LNCaP clone FGC (cell line): ENCODE measurements at places on chromosomes 3 and 15.

DNA sequence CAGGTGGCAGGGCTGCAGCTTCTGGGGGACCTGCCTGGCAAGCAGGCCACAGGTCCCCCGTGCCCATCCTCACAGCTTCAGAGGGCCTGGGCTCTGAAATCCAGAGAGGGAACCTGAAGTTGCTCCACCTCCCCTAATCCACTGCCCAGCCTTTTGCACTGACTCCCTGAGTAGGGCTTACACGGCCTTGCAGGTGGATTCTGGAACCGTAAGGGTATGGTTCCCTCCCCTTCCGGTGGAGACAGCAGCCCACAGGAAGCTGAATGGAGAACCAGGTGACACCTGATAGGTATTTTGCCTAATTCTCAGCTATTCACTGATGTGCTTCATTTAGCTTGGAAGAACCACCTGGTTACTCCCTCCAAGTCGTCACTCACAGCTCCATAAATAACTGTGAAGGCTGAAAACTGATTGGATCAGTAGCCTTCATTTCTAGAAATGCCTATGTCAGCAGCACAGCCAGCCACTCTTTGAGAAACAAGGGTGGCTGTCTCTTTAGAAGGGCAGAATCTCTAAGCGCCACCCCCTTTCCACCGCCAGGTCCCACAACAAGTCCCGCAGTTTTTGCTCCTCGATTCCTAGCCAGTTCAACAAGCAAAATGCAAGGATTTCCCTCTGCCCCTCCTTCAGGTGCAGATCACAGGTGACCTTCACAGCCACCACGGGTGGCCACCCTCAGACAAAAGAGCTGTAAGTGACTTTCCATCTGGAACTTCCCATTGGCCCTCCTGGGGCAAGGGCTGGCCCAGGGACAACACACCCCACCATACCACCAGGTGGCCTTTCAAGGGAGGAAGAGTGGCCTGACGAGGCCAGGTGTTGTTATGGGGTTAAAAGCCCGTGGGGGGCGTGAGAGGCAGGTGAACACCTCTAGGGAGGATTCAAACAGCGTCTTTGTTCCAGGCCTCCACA lies 112.9 kb downstream of the SEC22A start:
- no peak for DNase-seq

GRCh38 chr3:107561980-107562379 lies 39.2 kb downstream of the BBX start:
- no peak for DNase-seq

GRCh38 chr3:41200669-41201021 lies 1.3 kb downstream of the CTNNB1 start:
- no peak for DNase-seq

DNA sequence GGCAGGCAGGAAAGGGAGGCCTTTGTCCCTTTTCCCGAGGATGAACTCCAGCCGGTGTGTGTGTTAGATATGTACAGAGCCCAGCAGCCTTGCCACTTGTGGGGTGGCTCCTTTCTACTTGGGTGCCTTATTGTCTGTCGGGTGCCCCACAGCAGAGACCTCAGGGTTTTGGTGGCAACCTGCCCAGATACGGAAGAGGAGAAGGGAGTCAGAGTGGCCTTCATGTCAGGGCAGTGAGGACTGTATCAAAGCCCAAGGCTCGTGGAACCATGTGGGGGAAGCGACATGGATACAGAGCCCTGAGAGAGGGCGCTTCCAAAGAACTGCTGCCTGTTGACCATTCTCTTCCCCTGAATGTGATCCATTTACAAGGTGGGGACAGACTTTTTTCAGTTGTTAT lies 166.2 kb downstream of the SLCO3A1 start:
- DNase-seq: no peak

DNA sequence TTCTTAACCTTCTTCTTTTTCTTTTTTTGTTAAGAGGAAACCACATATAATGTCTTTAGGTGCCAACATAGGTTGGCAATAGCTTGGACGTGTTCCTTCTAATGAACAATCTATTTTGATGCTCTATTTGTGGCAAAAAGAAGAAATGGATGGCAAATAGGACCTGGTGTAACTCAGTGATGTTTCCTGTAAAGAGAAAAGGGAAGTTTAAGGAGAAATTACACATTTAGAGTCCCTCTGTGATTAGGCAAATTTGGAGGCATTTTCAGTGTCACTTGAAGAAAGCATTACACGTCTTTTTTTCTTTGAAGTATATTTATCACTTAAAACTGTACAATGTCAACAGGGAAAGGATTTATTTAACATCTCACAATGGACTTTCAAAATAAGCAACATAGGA lies 327.1 kb downstream of the ZIC1 start:
- no peak for DNase-seq

DNA sequence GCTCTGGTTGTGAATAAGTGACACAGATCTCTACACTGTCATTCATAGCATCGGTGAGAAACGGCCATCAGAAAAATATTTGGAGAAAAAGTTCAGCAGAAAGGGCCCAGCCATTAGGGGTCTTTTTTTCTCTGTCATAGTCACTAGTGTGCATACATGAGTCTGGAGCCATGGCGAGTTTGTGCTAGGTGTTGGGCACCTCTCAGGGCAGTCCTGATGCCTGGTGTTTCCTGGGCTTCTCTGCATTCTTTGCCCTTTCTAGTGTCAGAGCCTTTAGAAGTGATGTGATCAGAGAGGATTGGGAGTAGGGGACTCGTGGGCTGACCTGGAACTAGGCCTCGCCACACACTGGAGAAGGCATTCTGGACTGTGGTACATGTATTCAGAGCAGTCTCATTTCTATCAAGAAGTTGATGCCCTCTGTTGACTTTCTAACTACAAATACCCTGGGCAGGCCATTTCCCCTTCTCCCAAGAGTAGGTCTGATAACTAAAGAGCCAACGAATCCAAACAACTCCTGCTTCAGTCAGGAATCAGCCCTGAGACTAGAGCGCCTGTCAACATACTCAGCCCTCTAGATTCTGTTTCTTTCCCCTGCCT lies 1.6 kb downstream of the KY start:
- no peak for DNase-seq

- DNase-seq: no peak
These were observed 178.5 kb downstream of the FNDC3B start for GRCh38 chr3:172217877-172218276.

DNA sequence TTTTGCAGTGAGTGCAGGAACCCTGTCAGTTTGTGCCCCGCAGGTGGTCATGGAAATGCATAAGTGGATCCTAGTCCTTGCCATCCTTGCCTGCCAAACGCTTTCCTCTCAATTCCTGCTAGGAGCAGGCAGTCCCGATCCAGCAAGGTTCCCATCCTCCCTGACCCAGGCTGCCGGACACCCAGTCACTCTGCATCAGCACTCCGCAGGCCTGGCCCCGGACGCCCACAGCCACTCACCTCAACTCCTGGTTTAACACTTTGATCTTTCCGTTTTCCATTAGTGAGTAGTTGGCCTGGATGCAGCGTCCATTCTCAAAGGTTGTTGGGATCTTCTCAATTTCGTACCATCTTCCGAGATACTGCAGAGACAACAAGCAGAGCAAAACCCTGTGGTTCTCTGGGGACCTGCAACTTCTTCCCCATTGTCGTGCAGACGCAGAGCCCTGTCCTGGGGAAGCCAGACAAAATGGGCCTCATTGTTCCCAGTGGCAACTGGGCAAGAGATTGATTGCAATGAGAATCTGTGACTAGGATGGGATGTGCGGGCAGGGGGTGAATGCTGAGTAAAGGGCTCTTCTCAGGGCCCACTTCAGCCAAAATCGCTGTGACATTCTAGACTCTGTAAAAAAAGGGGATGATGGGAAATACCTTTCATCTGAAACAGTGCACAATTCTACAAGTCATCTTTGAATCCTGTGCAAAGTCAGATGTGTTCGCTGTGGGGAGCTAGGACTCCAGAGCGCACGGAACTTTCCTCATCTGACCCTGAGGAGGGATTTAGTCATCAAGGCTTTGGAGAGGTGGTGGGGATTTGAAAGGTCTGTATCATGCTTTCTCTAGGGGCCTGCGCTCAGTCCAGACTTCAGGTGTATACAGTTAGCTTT lies 9.9 kb downstream of the APOD start:
- no peak for DNase-seq

GRCh38 chr3:152825566-152825965 lies 9.4 kb upstream of the P2RY1 start:
- DNase-seq: no peak

GRCh38 chr3:98454929-98455328 lies 8.1 kb upstream of the OR5K1 start:
- DNase-seq: no peak

DNA sequence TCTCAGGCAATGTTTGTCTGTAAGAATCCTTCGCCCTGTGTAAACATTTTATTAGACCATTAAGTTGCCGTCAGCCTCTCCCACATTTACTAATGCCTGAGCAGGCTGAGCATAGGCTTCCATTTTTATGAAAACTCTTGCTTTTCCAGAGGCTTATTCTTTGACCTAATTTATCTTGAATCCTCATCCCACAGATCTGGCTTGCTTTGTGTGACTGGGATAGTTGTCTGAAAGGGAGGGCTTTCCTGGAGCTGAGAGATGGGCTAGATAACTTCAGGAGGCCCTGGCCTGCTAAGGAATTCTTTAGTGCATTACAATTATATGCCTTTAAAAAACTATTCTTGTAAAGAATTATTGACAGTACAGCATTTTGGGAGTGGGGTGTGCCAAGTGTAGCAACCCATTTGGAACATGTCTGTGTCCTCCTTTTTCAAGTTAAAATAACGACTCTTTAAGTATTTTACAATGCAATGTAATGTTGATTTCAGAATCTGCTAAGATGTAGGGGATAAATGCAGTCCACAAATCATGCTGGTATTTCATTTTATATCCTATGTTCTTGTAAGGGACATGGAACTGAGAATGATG lies 52.4 kb downstream of the EEFSEC start:
- DNase-seq: no peak

DNA sequence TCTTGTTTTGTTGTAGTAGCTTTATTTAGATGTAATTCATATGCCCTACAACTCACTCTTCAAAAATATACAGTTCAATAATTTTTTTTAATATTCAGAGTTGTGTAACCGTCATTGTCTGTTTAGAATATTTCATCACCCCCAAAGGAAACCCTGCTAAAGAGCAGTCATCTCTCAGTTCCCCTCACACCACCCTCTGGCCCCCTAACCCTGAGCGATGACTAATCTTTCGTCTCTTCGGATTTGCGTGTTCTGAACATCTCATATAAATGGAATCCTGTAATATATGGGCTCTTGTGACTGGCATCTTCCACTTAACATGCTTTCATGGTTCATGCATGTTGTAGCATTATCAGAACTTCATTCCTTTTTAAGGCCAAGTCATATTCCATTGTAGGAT lies 183.8 kb downstream of the ATG7 start:
- DNase-seq: no peak

DNA sequence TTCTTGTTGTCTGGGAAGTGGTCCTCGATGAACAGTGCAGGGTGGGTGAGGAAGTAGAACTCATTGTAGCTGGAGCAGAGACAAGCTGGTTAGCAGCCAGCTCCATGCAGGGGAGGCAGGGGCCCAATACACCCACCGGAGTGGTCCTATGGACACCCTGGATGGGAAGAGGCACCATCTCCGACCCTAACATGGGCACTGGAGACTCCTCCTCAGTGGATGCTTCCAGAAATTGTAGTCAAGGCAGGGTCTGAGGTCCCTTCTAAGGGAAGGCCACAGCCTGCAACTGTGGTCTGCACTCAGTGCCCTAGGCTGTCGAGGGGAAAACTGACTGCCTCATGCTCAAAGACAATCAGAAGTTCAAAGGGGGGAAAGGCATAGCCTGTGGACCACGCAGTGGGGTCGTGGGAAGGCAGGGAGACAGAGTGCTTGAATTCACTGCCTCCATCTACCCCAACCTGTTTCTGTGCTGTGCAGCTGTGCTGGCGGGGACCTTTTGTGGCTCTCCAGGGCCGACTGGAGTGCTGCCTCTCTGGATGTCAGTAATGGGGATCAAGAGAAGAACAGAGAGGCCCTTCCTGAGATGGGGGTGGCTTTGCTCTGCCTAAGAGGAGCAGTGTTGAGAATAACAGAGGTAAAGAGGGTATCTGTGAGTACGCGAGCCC lies 41.9 kb downstream of the KY start:
- no peak for DNase-seq

DNA sequence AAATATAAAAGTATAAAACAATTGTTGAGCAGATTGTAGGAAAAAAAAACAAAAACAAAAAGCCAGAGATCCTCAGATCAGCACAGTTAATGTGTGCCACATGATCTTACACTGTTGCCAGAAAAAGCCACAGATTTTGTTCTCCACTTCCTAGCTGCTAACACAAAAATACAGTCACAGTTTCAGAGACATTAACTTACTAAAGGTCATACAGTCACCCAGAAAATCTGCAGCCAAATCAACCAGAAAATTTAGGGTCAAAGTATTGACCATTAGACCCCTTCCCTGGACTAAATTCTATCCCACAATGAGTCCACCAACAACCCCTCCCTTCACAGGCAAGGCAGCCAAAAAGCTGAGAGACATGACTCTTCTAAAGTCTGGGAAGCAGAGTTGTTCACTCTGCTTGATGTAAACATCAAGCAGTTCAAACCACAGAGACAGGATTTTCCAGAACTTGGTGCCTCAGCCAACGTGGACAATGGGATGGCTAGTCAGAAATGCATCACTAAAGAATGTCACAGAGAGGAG lies 59.1 kb downstream of the SST start:
- no peak for DNase-seq

DNA sequence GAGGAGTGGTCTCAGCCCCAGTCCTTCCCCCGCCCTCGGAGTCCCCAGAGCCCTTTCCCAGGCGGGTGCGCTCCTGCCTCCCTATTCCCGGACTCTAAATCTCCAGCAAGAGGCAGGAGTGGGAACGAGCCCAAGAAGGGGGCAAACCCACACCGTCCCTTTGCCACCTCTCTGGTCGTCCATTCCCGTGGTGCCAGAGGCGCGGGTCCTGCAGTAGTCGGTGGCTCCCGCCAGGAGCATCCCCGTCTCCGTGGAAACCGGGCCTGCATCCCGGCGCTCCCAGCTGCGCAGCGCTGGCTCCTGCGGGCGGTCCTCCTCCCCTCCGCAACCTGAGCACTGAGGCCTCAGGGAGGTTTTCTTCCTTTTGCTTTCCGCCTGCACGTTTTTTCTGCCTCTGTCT lies 44.8 kb downstream of the LHFPL4 start:
- DNase-seq: no peak

DNA sequence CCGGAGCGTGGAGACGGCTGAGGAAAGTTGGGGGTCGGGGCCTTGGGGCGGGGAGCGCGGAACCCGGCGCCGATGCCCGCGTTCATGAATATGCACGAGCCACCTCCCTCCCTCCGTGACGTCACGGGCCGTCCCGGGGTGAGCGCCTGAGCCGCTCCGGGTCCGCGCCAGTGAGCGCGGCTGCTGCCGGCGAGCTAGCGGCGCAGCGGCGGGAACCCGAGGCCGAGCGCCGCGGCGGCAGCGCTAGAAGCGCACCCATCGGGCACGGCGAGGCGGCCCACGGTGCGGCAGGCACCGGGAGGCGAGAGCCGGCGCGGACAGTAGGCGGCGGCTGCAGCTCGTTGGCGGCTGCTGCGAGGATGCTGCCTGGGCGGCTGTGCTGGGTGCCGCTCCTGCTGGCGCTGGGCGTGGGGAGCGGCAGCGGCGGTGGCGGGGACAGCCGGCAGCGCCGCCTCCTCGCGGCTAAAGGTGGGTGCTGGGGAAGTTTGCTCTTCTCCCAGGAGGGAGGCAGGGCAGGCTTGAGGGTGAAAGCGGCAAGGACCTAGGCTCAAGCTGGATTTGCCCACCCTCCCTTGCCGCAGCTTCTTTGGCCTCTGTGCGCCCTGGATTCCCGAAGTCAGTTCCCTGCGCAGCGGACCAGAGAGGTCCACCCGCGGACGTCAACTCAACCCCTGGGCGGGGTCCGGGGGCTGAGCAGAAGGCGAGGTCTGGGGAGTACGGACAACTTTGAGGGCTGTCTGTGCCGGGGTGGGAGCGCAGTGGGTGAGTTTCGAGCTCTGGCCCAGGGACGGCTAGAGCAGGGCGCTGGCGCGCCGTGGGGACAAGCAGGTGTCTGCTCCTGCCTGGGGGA lies at the start of gene CLSTN2:
TSS of gene CLSTN2 (plus strand) at position 170 of the 850 bp plus-strand sequence.
- DNase-seq: no peak
